Naive B cell (primary cell): ENCODE measurements at places on chromosomes 1 and 21. TPM values are rescaled to one million over a fixed set of nuclear protein-coding genes. Genes with fewer than 3 reads are reported as not detected.

DNA sequence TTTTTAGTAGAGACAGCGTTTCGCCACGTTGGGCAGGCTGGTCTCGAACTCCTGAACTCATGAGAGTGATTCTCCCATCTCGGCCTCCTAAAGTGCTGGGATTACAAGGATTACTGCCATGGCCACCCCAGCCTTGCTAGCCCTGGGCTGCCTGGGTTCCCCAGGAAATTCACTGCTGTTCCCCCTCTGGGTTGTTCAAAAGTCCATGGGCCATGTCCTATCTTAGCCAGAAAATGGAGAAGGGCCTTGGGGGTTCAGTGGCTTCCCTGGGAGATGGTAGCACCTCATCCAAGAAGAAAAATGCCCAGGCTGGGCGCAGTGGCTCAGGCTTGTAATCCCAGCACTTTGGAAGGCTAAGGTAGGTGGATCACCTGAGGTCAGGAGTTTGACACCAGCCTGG, 20.9 kb downstream of the SLC26A9 start:
- no peak overlapping the region for H3K27ac ChIP-seq
- no peaks in the 10 kb centered on the region for H3K36me3 ChIP-seq
- no peaks in the 10 kb centered on the region for H3K4me1 ChIP-seq
- H3K27me3 ChIP-seq: peaks cover 15% of the 10 kb centered on the region
- no peak for DNase-seq

IVL gene
- not detected for polyA plus RNA-seq

SH3BP5L gene
- polyA plus RNA-seq: 2.8 TPM

GRCh38 chr1:29924017-29924431, 687.7 kb downstream of the PTPRU start:
- no peak overlapping the region for H3K27ac ChIP-seq
- no peaks in the 10 kb centered on the region for H3K36me3 ChIP-seq
- H3K4me1 ChIP-seq: no peaks in the 10 kb centered on the region
- no peak for DNase-seq

DNA sequence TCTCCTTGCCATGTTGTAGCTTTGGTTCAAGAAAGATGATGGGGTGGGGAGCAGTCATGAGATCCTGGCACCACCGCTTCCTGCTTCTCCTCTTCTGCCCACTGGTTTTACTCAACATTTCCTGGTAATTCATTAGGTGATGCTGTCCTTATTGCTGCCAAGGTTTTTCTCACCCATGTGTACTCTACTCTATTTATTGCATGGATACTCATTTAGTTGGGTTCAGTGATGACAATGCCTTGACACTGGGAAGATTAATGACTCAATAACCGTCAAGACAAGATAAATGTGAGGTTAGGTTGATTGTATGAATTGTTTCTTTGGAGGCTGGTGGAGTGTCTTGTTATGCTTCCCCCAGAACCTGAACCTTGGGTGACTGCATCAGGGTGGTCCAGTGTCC, 484.2 kb downstream of the SIPA1L2 start:
- no peaks in the 10 kb centered on the region for H3K4me1 ChIP-seq
- H3K36me3 ChIP-seq: no peaks in the 10 kb centered on the region
- H3K27ac ChIP-seq: no peak overlapping the region
- no peaks in the 10 kb centered on the region for H3K27me3 ChIP-seq

- no peaks in the 10 kb centered on the region for H3K27me3 ChIP-seq
- no peak for DNase-seq
- H3K36me3 ChIP-seq: no peaks in the 10 kb centered on the region
- no peaks in the 10 kb centered on the region for H3K4me1 ChIP-seq
These were observed 42.6 kb downstream of the ADCY10 start for GRCh38 chr1:167871331-167871730.

DNA sequence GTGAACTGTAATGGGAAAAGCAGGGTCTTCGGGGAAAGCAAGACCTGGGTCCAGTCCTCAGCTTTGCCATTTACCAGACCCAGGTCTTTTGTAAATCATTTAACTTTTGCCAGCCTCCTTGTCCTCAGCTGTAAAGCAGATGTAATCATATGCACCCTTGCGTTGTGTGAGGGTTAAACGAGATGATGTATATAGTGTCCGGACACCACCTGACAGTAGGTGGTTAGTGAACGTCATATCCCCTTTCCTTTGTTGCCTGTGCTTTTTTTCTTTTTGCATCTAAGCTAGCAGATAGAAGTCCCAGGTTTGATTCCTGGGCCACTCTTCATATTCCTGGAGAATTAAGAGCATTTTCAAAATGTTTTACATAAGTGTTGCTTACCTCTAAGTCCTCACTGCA, 28.5 kb downstream of the IL12RB2 start:
- no peak overlapping the region for H3K4me3 ChIP-seq
- H3K27ac ChIP-seq: no peak overlapping the region
- no peaks in the 10 kb centered on the region for H3K36me3 ChIP-seq
- peaks cover 31% of the 10 kb centered on the region for H3K4me1 ChIP-seq
- no peak for DNase-seq
- peaks cover 3% of the 10 kb centered on the region for H3K27me3 ChIP-seq
